ENCODE measurements at places on chromosomes 13 and 19.
A peak's percentile ranks its signal among the peaks of the same experiment; 100 is the strongest.

DNA sequence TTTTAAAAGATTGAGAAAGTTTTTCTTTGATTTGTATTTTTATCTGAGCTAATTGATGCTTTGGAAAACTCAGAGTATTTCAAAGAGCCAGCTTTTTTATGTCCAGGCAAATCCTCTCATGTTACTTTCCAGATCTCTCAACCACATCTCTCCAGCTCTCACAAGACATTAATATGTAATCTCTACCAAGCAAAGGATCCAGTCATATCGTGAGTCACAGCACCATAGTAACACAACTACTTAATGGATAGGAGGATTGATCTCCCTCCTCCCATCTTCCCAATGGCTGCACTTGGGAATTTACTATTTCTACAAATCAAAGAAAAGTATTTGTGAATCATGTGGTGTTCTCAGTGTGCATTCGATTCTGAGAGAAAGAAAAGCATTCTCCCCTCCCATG, 63.3 kb downstream of the POU4F1 start:
- no peak for DNase-seq

- DNase-seq, result no peak
These were observed 104.2 kb downstream of the RAB20 start for GRCh38 chr13:110457361-110457760.

DNA sequence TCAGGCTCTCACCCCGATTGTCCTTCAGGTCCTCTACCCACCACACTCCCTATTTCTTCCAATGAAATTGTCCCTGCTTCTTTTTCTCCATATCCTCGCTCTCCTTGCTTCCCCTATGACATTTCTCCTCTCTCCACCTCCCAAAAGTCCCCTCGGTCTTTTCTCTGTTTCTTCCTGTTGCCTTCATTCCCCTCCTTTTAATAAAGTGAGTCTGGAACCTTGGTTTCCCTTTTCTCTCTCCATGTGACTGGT, 676 bp upstream of the ZNF574 start:
- DNase-seq, result no peak

GRCh38 chr19:35211545-35212230, 16.9 kb downstream of the FAM187B start:
- no peak for DNase-seq

- no peak for DNase-seq
These were observed 633.5 kb upstream of the ATXN8OS start for GRCh38 chr13:69474011-69474685.

DNA sequence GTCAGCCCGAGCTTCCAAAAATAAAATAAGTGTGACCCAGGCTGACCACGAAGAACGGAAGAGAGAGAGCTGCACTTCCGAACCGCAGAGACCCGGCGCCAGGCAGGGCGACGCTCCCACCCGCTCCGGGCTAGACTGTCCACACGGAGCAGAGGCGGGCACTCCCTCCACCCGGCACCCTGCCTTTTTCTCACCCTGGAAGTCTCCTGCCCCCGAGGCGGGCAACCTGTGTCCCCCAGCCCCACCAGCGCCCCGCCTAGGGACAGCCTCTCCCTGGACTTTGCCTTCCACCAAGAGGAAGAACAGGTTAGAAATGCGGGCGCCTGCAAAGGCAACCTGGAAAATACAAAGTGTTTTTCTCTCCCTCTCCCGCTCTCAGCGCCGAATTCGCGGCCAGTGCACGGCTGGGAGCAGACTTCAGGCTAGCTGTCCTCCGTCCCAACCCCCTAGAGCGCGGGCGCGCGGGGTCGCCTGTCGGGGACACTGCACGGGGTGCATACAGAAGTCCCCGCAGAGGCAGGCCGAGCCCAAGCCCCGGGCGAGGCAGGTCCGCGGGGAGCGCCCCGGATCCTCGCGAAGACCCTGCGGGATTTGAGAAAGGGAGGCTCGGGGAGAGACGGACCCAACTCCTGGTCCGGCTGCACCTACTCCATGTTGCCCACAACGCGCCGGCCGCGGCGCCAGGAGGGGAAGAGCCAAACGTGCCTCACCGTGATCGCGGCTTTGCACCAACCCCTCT, 845 bp downstream of the SPRY2 start:
- DNase-seq, result peak; percentile 34

- peak; percentile 68 for DNase-seq
These were observed 147.1 kb downstream of the NUFIP1 start for GRCh38 chr13:44842158-44842557.

- no peak for DNase-seq
These were observed 473.6 kb downstream of the FOXO1 start for GRCh38 chr13:40192858-40193257.

- no peak for DNase-seq
These were observed 355.0 kb upstream of the PCDH20 start for GRCh38 chr13:61770681-61771080.

DNA sequence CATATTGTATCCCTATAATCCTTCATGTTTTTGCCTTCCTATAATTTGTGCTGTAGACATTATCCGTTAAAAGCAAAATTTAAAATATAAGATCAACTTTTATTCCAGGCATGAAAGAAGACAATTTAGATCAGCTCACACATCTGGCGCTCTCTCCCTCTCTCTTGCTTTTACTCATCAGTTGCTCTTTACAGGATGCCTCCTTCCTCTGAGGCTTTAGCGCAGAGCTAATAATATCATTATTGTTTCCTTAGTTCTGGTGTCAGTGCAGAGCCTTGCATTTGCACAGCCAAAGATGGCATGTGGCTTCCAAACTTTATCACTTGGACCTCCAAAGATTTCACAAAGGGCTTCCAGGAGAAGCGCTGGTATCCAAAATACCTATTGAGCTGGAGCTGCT, 295.1 kb downstream of the FGF9 start:
- DNase-seq, result no peak

- peak; percentile 79 for DNase-seq
These were observed 68.4 kb upstream of the TM9SF2 start for GRCh38 chr13:99432609-99433542.

DNA sequence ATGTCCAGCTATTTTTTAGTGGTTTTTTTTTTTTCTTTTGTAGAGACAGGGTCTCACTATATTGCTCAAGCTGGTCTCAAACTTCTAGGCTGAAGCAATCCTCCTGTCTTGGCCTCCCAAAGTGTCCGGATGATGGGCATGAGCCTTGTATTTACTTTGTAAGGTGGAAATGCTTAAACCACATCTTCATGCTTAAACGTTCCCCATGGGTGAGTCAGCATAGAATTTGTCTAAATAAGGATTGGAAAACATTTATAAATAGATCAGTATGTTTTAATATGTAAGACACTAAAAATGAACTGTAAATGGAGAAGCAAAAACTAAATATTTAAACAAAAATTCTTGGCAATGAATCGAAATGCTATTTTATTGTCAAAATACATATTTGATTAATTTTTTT, 698.0 kb downstream of the PCDH9 start:
- peak; percentile 90 for DNase-seq

DNA sequence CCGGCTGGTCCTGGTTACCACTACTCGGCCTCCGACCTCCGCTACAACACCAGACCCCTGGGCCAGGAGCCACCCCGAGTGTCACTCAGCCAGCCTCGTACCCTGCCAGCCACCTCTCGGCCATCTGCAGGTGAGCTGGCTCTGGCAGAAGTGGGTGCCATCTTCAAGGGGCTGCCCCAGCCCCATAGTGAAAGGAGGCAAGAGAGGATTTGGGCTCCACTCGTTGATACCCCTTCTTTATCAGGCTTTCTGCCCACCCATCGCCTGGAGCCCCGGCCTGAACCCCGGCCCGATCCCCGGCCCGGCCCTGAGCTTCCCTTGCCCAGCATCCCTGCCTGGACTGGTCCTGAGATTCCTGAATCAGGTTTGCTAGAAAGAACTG, 7.1 kb downstream of the LTBP4 start:
- no peak for DNase-seq

DNA sequence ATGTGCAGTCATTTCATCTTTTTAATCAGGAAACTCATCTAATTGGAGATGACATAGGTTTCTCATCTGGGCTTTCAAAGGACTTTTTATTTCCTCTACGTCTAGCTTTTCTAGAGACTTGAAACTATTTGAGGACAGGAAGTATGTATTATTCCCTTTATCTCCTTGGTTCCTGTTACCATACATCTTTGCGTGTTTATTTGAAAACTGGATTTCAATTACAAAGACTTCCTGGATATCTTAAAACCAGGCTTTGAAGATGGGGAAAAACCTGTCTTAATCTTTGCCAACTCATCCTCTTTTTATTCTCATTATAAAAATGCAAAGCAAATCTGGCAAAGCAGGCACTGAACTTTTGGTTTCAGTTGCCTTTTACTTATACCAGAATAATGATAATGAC, 130.5 kb downstream of the LMO7 start:
- no peak for DNase-seq

GRCh38 chr19:41384351-41384750, 8.0 kb downstream of the TMEM91 start:
- DNase-seq, result no peak

All from choroid plexus epithelial cell (primary cell).